ENCODE measurements at places on chromosomes 5 and 9.

- no peak for DNase-seq
Measured at GRCh38 chr5:178331491-178331996, 98.9 kb upstream of the PHYKPL start.

- no peak for DNase-seq
Measured at GRCh38 chr9:16710888-16711287, 159.6 kb downstream of the BNC2 start.

GRCh38 chr5:132777209-132778069 lies at the start of gene SEPTIN8:
Gene SEPTIN8 (minus strand): TSS chr5:132777239. CDS start chr5:132777137, 102 bp downstream.
- DNase-seq, result no peak

GRCh38 chr9:128553728-128554127 lies 1.3 kb downstream of the SPTAN1 start:
- no peak for DNase-seq

DNA sequence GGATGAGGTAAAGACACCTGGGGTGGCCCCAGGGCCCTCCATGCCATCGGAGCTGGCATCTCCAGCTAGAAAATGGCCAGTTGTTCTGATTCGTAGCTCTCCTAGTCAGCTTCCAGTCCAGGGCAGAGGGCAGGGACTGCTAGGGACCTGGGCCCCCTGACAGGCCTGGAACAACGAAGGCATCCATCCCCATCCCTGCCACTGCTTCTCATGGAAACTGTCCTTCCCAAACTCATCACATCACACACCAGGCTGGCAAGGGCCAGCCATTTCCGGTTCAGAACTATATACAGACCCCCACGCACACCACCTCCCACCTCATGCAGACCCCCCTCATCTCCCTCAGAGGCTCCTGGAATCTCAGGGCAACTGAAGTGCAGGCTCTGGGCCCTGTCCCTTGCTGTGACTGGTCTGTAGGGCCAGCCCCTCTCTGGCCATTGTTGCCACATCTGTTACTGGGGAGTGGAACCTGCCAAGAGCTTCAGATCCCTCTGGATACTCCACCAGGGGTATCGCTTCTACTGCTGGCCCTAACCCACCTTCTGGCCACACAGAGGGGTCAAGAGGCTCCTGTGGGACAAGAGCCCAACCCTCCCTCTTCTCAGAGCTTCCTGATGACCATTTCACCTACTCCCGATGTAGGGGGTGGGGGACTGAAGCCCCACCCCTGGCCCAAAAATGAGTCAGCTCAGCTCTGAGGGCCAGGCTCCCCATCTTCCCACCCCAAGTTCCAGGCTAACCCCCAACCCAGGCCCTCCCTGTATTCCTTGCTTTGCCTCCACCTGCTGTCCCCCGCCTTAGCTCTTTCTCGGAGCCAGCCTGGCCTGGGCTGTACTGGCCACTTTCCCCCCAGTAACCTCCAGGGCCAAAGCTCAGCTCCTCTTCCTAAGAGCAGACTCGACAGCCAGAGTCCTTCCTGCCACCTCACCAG lies 1.2 kb upstream of the MZB1 start:
- no peak for DNase-seq

- DNase-seq, result no peak
Measured at GRCh38 chr5:62498961-62499360, 79.7 kb upstream of the LRRC70 start.

DNA sequence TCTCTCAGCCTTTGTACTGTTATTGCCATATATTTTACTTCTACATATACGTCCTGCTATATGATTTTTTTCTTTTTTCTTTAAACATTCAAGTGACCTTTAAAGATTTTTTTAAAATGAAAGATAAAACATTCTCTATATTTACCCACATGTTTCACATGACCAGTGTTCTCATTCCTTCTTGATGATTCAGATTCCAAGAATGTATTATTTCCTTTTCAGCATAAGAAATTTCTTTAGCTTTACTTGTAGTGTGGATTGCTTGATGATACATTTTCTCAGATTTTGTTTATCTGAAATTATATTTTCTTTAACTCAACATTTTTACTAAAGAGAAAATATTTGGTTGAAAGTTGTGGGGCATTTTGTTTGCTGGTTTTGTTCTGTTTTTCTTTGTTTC lies 792.1 kb downstream of the BRINP1 start:
- no peak for DNase-seq

- no peak for DNase-seq
Measured at GRCh38 chr9:78778861-78779374, 482.0 kb downstream of the PSAT1 start.

DNA sequence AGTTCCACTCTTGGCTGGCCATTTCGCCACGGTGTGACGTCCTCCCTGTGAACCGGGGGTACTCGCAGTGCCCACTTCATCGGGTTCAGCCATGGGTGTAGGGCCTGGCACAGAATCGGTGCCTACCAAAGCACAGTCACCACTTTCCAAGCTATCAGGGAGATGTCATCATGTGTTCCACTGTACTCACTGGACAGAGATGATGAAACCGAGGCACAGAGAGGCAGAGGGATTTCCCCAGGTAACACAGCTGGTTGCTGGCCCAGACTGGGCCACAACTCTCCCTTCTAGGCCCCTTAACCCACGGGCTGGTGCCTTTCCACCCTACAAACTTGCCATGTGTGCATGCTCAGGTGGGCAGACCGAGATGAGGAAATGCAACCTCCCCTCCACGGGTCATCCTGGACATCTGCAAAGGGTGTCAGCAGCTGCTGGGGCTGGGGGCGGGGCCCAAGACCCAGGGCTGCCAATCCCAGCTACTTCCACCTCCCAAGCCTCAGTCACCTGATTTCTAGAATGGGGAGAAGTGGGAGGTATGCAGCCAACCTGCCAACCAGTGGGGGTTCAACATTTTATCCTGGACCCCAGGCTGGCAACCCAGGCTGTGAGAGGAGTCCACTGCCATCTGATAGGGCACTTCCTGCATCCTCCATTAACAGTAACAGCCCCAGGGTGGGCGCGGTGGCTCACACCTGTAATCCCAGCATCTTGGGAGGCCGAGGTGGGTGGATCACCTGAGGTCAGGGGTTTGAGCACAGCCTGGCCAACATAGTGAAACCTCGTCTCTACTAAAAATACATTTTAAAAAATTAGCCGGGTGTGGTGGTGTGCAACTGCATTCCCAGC lies 893 bp upstream of the SH2D3C start:
- no peak for DNase-seq

DNA sequence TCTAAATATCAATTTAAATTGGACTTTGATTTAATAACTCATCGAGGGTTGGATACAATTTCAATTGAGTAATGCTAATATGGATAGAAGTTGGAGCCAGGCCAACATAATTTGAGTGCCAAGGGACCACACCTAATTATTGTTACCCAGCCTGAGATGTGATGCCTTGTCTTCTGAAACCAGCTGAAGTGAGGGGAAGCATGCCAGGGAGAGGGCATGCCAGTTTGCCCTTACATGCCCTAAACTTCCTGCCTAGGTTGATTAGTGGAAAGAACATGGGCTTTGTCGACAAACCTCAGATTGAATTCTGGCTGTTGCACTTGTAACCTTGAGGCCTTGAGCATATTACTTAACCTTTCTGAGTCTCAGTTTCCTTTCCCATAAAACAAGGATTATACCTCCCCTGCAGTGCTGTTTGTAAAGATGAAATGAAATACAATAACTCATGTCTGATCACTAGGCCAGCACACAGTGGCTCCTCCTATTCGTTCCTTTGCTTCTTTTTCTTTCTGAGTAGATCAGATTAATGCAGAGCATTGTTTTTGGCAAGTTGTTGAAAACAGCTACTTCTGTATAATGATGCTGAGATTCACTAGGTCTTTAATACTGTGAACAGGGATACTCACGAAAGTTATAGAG lies 412.8 kb downstream of the TLE4 start:
- no peak for DNase-seq

DNA sequence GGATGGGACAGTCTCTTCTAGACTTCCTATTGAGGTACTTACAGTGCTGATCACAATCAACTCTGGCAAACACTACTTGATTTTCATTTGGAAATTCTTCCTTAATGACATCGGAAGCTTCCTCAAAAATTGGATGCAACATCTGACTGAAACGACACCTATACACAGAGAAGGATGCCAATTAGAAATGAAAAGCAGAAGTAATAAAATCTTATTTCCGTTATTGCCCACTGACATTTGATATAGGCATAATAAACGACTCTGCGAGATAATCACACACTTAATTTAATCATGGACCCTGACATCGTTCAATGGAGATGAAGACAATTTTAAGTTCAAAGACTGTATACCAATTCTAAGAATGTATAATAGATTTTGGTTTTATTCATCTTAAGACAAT lies 46.4 kb downstream of the ERP44 start:
- DNase-seq, result no peak

GRCh38 chr9:28841775-28842174 lies 1268.5 kb upstream of the C9orf72 start:
- no peak for DNase-seq

- no peak for DNase-seq
Measured at GRCh38 chr5:151720215-151720614, 33.5 kb upstream of the SPARC start.

GRCh38 chr5:180599590-180599914 lies 8.3 kb upstream of the SCGB3A1 start:
- DNase-seq, result no peak

- no peak for DNase-seq
Measured at GRCh38 chr9:74309654-74310053, 187.5 kb upstream of the RORB start.

GRCh38 chr9:7324152-7324598 lies 475.4 kb downstream of the DMAC1 start:
- DNase-seq, result no peak

DNA sequence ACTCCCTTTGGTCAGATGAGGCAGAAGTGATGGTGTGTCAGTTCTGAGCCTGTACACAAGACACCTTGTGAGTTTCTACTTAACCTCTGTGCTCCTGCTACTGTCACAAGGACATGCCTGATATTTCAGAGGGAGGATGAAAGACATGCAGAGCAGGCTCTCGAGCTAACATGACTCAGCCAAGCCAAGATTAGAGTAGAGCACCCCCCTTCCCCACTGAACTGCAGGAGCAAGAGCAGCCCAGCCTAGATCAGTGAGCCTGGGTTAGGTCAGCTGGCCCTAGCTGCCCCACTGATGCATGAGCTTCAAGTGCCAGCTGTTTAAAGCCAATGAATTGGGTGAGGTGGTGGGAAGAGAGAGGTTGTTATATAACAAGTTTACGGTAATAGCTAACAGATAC lies 36.7 kb downstream of the BRINP1 start:
- no peak for DNase-seq

DNA sequence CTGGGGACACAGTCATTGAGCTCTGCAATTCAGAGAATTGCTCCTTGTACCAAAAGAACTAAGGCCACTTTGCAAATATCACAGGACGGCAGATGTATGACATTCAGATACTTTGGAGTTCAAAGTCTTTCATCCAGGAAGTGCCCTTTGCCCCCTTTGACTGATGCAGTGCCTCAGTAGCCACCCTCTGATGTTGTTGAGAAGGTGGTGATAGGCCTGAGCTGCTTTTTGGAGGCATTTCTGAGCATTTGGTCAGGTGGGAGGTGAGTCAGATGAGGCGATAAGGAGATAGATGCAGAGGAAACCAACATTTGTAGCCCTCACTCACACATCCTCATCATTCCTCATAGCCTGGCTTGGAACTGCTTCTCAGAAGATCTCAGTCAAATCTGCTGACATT lies 63.4 kb downstream of the ANGPTL2 start:
- DNase-seq, result no peak

DNA sequence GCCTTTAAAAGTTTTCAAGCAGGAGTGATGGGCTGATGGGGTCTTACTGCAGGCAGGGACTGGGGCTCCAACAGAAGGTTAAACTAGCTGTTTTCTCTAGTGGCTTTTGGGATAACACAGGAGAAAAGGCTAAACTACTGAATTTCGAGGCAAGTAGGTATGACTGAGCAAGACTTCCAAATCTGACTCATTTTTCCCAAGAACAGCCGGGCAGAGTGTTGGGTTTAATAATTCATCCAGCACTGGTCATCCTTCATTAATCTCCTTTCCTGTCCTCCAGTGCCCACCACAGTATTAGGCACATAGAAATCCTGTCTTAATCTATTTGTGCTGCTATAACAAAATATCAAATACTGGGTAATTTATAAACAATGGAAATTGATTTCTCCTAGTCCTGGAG lies 20.5 kb downstream of the MSX2 start:
- DNase-seq, result no peak

DNA sequence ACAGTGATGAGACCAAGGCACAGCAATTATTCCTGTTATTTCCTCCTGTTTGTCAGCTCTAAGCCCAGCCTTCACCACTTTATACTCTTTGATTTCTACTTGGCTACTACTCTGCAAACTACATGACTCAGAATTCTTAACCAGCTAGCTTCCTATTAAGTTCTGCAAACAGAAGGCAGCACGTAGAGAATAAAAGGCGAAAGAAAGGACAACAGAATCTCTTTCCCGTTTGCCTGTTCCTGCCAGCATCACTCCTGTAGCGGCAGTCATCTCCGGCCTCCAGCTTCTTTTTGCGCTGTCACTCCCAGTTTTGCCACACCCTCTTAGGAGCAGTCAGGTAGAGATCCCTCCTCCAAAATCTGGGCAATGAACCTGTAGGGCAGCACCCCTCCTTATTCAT lies 29.9 kb downstream of the DPYSL3 start:
- DNase-seq, result no peak

- DNase-seq, result no peak
Measured at GRCh38 chr5:17070647-17071046, 134.6 kb upstream of the MYO10 start.

DNA sequence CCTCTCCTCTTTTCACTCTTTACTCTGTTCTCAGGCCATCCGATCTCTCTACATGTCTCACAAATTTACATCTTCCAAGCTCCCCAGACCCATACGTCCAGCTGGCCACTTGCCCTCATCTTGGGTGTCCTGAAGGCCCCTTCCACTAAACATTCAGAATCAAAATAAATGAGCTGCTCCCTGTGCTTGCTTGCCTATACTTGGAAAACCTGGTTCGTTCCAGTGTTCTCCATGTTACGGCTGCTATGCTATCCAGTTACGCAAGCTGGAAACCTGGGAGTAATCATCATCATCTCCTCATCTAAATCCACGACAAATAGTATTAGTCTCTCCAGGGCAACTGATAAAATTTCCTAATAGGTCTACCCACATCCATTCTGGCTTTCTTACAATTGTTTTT lies 165.0 kb upstream of the FBXL17 start:
- no peak for DNase-seq

DNA sequence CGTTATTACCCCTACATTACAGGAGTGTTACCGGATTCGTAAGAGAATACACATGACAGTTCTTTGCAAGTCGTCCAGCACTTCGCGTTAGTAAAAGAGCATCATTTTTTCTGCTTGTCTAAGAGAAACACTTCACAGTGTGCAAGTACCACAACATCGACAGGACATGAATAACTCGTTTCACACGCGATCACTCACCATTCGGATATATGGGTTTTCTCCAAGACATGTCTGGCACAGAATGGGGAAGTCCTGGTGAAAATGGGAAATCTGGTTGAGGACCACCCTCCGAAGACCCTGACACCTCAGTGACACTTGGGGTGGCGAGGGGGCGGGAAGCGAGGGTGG lies 642 bp downstream of the RBM22 start:
- no peak for DNase-seq

GRCh38 chr5:37121465-37121864 lies 127.7 kb downstream of the CPLANE1 start:
- DNase-seq, result no peak

- no peak for DNase-seq
Measured at GRCh38 chr5:143629871-143630659, 181.9 kb upstream of the HMHB1 start.

- DNase-seq, result no peak
Measured at GRCh38 chr9:133458643-133459312, 1.0 kb upstream of the CACFD1 start.

GRCh38 chr5:32562843-32563242 lies 22.5 kb upstream of the SUB1 start:
- no peak for DNase-seq

- no peak for DNase-seq
Measured at GRCh38 chr9:112699230-112699629, 18.7 kb downstream of the INIP start.

Data from stimulated activated CD8-positive, alpha-beta memory T cell treated with anti-CD3 and anti-CD28 coated beads, Interleukin-7, amount 100 ng/mL, for 1 hour (primary cell).